Stromal cell of bone marrow (primary cell): ENCODE measurements at places on chromosomes 2 and 18.

- DNase-seq, result no peak
These were observed 63.3 kb upstream of the SMAD7 start for GRCh38 chr18:49013961-49014604.

GRCh38 chr2:217905395-217905794 lies 97.4 kb downstream of the TNS1 start:
- DNase-seq, result no peak

DNA sequence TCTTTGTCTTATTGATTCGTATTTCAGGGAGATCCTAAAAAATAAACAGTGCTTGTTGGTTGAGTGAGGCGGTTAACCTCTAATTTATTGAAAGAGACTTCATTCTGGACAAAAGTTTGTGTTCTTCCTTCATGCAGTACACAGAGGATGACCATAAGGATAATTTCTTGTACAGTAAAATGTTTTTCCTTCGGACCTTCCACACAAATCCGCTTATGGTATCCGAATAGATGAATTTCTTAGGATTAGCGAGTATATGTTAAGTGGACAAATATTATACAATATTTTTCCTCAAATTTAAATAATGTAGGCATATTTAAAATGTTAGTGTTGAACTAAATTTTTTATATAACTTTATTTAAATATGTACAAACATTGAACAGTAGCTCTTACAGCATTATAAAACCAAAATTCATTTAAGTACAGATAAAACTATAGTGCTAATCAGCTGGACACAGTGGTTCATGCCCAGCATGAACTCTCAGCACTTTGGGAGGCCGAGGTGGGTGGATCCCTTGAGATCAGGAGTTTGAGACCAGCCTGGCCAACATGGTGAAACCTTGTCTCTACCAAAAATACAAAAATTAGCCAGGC lies 84.4 kb downstream of the LPIN1 start:
- no peak for DNase-seq

DNA sequence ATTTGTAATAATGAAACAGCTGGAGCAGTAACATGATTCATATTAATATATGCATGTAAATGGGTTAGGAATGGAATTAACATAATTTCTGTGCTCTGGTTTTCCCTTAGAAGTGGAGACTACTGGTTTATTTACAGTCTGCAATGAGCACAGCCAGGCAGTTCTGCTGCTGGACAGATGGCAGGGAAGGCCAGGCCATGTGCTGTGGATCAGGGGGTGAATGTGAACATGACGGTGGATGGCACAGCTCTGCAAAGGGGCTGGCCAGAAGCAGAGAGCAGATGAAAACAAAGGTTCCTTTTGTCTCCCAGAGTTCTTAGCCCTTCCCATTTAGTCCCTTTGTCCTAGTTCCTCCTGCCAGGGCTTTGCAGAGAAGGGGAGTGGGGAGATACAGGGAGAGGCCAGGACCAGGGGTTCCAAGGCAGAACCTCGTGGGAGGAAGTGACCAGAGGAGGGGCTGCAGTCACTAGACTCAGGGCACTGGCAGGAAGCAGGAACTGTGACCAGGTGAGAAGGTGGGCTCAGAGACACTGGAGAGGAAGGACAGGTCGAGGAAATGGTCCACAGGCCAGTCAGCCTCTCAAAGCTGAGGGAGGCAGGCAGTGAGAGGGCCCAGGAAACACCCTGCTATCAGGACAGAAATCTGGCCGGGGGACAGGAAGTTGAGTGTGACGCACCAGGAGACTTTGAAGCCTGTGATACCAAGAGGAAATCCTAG lies 112.9 kb upstream of the ATP8B1 start:
- DNase-seq, result no peak

DNA sequence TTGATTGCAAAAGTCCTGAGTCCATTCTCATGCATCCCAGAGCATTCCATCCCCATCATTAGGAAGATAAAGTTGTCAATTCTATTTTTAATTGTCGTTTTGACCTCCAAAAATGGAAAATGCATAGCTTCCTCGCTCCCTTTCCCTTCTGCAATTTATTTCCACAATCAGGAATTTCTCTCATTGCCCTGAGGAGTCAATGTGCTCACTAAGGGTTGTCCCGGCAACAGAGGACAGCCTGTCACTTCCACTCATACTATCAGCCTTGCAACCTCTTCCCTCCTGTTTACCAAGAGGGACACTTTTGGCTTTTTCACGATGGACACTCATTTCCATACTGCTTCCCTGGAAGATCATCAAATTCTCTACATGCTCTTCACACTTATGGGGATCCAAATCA lies 164.8 kb downstream of the MYO5B start:
- no peak for DNase-seq

GRCh38 chr2:239760596-239760995 lies 264.5 kb downstream of the NDUFA10 start:
- no peak for DNase-seq

DNA sequence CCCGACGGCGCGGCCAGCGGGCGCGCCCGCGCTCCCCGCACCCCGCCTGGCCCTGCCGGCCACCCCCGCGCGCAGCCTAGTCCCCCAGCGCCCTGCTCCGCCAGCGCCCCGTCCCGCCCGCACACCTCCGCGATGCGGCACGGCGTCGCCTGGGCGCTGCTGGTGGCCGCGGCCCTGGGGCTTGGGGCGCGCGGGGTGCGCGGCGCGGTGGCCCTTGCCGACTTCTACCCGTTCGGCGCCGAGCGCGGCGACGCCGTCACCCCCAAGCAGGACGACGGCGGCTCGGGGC lies 232 bp downstream of the SNED1 start:
- DNase-seq, result no peak

GRCh38 chr18:61394983-61395382 lies 61.8 kb downstream of the CDH20 start:
- no peak for DNase-seq

DNA sequence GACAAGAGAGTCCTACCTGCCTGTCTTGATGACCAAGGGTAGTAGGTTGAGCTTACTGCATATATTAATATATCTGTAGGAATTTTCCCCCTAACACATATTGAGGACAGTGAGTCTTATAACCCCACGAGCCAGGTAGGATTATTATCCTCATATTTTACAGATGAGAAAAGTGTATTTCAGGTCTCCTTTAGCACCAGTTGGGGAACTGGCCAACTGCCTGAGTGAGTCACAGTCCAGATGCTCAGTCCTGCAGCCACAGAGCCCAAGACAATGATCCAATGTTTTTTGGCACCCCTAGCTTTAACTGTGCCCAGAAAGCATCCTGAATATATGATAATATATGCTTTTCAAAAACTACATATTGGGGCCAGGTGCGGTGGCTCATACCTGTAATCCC lies 30.8 kb upstream of the GLS start:
- DNase-seq, result no peak

GRCh38 chr2:124810132-124810531 lies 785.0 kb downstream of the CNTNAP5 start:
- DNase-seq, result no peak

- DNase-seq, result no peak
These were observed 199.9 kb upstream of the PKDCC start for GRCh38 chr2:41847744-41848441.

GRCh38 chr18:69759046-69759445 lies 188.6 kb downstream of the CD226 start:
- DNase-seq, result no peak

DNA sequence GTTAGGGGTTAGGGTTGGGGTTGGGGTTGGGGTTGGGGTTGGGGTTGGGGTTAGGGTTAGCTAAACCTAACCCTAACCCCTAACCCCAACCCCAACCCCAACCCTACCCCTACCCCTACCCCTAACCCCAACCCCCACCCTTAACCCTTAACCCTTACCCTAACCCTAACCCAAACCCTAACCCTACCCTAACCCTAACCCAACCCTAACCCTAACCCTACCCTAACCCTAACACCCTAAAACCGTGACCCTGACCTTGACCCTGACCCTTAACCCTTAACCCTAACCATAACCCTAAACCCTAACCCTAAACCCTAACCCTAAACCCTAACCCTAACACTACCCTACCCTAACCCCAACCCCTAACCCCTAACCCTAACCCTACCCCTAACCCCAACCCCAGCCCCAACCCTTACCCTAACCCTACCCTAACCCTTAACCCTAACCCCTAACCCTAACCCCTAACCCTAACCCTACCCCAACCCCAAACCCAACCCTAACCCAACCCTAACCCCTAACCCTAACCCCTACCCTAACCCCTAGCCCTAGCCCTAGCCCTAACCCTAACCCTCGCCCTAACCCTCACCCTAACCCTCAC lies 24.1 kb upstream of the RABL2A start:
- no peak for DNase-seq

- DNase-seq, result no peak
These were observed 3.8 kb downstream of the ZFAND2B start for GRCh38 chr2:219210196-219210885.

DNA sequence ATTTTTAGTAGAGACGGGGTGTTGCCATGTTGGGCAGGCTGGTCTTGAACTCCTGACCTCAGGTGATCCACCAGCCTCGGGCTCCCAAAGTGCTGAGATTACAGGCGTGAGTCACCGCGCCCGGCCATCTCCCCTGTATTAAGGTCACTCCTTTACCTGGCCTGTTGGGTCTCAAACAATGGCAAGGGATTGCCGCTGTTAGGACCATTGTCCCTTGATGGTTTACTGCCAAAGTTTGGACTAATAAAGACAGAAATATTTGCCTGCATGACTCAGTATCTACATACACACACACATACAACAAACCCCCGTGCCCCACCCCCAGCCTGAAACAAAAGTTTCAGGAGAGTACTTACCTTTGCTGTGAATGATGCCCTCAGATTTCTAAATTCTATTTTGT lies 16.5 kb downstream of the PARD3B start:
- DNase-seq, result no peak

- no peak for DNase-seq
These were observed 40.1 kb downstream of the AOX1 start for GRCh38 chr2:200625958-200626363.

- DNase-seq, result no peak
These were observed 96.7 kb upstream of the CNTNAP5 start for GRCh38 chr2:123928358-123928757.

- DNase-seq, result no peak
These were observed 16.0 kb downstream of the INSIG2 start for GRCh38 chr2:118103951-118104940.

DNA sequence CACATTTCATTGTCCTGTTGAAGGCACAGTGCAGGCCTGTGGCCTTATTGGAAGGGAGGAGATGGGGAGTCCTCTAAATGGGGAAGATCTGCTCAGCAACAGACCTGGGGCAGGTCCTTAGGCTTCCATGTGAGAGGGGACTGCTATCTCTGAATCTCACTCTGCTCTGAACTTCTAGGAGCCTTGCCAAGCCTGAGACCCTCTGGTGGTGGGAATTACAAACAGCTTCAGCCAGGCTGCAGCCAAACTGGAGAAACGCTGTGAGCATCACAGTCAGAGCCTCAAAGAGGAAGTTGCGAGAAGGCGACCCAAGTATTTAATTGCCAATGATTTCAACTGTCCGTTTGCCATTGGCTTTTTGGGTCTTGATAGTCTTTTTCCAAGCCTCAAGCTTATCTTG lies 66.8 kb upstream of the MC2R start:
- DNase-seq, result no peak

DNA sequence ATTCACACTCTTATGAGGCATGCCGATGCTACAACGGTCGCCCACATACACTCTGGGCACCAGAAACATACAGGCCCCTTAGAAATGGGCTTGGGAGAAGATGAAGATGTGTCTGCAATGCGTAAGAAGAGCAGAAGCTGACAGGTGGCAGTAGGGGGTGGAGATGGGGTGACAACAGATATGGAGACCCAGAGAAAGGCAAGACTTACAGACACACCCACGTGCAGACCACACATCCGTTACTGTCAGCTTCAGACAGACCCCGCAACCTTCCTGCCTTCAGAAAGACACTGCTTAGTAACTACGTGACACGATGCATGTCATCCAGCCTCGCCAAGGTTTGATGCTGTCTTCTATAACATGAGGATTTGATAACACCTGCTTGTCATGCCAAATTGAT lies 89.5 kb downstream of the ZFP36L2 start:
- no peak for DNase-seq

DNA sequence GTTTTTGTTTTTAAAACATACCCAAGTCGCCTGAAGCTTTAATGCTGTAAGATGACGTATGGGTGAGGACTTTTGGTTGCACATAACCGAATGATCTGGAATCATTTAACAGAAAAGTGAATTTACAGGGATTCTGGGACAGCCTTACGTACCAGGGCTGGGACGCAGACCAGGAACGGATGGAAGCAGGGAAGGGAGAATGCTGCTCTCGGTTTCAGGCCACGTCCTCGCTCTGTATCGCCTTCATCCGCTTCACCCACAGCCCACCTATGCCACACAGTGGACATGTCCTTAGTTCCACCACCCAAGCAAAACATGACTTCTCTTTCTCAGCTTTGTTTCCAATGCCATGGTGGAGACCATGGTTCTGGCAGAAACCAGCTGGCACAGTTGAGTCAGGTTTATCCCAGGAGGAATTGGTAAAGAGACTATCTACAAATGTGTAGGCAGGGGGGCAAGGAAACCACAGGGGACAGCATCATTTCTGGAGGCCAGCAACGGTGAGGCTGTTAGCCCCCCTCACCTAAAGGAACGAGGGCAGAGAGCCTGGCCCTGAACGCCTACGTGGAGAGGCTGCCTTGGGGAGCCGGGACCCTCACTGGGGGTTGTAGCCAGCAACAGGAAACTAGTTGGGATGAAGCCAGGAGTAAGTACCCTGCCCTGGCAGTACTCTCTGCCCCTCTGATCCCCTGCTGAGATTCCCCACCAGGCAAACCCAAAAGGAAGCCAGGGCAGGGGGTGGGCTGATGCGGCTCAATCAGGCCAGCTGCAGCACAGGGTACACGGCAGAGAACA lies 132.5 kb downstream of the NDUFA10 start:
- DNase-seq, result no peak

GRCh38 chr2:1915746-1916145 lies 171.4 kb upstream of the PXDN start:
- DNase-seq, result no peak

DNA sequence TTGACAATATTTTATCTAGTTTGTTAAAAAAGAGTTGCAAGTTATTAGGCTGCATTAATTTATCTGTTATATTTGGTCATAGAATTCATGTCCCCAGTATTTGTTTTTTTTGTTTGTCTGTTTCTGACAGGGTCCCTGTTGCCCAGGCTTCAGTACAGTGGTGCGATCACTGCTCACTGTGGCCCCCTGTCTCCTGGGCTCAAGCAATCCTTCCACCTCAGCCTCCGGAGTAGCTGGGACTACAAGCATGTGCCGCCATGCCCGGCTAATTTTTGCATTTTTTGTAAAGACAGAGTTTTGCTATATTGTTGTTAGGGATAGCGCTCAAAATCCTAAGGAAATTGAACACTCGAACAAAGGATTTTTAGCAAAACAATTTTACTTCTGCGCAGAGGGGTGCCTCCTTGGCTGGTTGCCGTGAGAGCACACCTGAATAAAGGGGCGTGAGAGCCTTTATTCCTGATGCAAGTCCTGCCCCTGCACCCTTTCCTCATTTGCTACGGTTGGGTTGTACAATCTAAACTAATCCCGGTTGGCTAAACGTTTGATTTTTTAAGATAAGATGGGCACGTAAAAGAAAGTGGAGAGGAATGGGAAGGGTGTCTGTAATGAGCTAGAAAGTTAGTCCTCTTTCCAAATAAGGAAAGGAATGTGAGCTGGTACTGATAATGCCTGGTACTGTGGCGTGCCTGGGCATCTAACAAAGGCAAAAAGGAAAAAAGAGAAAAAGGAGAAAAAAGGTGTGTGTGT lies 65.5 kb downstream of the COMMD1 start:
- no peak for DNase-seq

GRCh38 chr2:47031909-47032668 lies 116.5 kb upstream of the MCFD2 start:
- DNase-seq, result no peak

GRCh38 chr18:332007-332406 lies 64.2 kb upstream of the THOC1 start:
- no peak for DNase-seq
